Endothelial cell of umbilical vein (primary cell): ENCODE measurements at places on chromosomes 6 and 20.

DNA sequence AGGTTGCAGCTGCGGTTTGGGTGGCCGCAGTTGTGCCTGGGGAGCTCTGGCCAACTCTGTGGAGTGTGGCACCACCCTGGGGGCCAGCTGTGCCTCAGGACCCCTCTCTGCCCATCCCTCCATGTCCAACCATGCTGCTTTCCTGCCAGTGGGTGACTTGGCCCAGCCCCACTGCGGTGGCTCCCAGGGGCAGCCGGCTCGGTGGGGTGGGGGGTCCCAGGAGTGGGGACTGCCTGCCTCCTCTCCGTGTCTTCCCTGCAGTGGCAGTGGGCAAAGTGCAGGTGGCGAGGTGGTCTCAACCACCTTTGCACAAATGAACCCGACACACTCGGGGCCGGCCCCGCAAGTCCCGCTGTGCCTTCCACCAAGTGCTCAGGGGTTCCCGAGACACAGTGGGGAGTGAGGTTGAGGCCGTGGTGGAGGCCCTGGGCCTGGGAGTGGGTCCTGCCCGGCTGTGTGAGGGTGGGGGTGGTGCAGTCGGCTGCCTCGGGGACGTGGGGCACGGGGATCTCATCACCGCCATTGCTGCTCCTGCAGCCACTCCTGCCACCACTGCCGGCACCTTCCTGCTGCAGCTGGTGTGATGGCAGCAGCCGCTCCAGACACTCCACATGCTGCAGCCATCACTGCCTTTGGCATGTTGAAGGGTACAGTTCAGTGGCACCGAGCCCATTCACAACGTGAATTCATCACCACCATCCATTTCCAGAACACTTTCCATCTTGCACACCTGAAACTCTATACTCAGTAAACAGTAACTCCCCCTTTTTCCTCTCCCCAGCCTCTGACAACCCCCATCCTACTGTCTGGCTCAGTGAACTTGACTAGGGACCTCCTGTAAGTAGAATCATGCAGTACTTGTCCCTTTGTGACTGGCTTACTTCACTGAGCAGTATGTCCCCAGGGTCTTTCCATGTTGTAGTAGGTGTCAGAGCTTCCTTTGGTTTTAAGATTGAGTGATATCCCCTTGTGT is 10.7 kb upstream of the SLCO4A1 start:
- DNase-seq = no peak

DNA sequence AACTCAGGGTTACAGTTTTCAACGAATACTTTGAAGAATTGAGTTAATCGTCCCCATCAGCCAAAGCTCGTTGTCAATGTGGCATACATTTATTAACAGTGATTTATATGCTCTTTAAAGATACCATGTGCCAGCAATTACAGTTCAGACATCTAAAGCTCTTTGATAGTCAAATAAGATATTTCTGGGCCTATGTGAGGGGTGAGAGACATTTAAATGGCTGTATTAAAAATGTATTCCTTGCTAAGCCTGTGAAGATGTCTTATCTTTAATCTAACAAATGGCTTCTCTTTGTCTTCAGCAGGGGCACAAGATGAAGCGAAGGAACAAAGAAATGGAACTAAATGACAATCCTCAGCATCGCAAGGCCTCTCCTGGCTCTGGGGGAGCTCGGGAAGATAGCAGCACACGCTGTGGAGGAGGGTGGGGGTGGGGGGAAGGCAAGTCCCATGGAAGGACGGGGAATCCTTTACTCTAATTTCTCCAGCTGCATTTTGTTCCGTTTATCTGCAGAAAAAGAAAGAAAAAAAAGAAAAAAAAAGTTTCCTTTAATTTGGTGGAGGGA is 523.6 kb downstream of the KIF16B start:
- DNase-seq = no peak

DNA sequence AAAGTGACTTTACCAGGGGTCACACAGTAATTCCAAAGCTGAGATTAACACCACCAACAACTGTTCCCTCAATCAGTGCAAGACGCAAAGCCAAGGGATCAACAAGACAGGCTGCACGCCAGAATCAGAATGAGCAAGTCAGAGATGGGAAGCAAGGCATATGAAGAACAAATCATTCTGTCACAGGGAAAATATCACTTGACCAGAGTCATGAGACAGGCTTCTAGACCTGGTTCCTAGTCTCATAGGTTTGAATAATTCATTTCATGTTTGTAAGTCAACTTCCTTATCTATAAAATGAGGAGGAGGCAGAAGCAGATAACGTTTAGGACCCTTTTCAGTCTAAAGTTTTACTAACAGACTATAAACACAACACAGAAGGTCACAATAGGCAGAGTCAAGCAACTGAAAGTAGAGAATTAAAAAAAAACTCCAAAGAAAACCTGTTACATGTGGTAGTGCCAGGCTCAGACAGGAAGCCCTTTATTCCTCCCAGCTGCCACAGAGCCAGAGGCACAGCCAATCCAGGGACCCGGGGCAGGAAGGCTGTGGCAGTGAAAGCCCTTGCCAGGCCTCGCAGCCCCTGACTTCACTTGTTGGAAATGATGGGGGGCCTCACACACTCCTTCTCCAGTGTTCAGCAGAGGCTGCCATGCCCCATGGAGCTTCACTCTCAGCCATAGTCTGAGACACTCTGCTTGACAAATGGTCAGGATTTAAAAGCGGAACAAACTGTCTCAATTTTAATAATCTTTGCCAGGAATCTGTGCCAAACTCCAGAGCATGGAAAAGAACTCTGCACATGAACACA is 29.2 kb upstream of the DST start:
- DNase-seq = peak; percentile 54

- no peak for DNase-seq
Observed at GRCh38 chr20:24628985-24629384, 159.6 kb downstream of the SYNDIG1 start.

GRCh38 chr6:100237821-100238220 is 226.9 kb downstream of the SIM1 start:
- no peak for DNase-seq

DNA sequence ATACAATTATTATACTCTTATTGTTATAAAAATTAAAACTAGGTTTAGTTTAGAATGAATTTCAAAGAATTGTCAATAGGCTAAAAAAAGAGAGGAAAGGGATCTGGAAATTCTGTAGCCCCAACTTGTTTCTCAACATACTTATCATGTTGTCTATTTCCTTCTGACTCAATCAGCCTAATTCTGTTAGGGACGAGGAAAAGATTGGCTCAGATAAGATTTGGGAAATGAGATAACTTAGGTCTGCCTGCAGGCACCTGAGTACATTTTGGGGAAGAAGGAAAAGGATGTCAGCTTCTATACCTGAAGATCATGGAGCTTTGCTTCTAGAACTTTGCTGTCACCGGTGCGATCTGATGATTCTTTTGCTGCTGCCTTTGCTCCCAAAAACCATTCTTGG is 238.8 kb downstream of the SYNE1 start:
- DNase-seq = no peak

GRCh38 chr6:69792292-69792691 is 4.5 kb downstream of the LMBRD1 start:
- no peak for DNase-seq

- no peak for DNase-seq
Observed at GRCh38 chr6:161105408-161105807, 113.8 kb downstream of the MAP3K4 start.

GRCh38 chr6:85479208-85479607 is 29.3 kb downstream of the NT5E start:
- no peak for DNase-seq

DNA sequence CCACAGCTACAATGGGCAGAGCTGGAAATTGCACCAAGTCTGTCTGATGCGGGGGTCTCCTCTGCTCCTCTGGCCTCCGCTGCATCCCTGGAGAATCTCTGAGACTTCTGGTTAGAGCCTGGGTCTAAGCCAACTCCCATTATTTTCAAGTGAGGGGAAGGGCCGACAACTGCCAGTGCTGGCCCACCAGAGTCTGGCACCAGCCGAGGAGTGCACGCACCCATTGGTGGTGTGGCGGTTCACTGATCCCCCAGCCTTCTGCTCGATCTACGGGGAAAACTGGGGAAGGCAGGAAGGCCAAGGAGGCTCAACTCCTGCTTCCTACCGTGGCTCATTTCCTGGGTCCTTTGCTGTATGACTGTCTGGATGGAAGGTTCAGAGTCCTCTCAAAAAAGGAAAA is 6.2 kb downstream of the NQO2 start:
- no peak for DNase-seq

GRCh38 chr6:80223743-80224212 is 117.3 kb downstream of the BCKDHB start:
- DNase-seq = no peak

DNA sequence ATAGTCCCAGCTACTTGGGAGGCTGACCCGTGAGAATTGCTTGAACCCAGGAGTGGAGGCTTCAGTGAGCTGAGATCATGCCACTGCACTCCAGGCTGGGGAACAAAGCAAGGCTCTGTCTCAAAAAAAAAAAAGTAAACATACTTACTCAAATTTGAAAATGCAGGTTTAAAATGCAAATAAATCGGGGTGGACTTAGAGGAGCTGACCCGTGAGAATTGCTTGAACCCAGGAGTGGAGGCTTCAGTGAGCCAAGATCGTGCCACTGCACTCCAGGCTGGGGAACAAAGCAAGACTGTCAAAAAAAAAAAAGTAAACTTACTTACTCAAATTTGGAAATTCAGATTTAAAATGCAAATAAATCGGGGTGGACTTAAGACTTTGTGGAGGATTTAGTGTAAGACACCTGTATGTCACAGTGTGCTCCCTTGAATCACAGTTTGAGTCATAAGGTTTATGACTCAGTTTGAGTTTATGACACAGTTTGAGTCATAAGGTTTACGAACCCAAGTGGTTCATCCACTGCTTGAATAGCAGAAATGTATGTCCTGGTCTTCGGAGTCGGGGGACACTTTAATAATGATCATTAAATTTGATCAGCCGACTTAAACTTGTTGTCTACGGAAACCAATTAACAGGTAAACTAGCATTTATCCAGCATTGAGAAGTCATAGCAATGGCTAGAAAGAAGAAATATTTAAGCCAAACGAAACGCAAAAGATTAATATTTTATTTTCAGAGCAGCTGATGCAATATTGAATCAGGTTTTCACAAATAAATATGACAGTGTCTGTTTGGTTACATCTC is 6.8 kb upstream of the MRPS10 start:
- DNase-seq = peak; percentile 46

GRCh38 chr20:34091637-34092200 is 20.3 kb downstream of the EIF2S2 start:
- DNase-seq = no peak

- no peak for DNase-seq
Observed at GRCh38 chr6:14912226-14912625, 333.6 kb upstream of the JARID2 start.

DNA sequence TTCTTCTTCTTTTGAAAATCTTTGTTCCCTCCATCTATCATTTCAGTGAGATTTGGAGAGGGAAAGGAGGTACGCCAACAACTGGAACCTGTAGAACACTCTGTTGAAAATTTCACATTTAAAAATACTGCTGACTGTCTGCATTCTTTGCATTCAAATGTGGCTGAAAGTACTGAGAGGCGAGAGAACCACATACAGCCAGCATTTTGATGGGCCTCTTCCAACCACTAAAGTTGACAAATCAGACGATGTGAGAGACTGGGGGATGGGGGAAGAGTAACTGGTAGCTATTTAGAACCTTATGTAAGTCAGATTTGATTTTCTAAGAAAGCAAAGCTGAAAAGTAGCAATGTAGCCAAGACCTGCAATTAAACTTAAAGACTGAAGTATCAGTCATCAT is 77.5 kb downstream of the FKBP5 start:
- no peak for DNase-seq

- no peak for DNase-seq
Observed at GRCh38 chr6:54491431-54491830, 183.2 kb downstream of the TINAG start.

DNA sequence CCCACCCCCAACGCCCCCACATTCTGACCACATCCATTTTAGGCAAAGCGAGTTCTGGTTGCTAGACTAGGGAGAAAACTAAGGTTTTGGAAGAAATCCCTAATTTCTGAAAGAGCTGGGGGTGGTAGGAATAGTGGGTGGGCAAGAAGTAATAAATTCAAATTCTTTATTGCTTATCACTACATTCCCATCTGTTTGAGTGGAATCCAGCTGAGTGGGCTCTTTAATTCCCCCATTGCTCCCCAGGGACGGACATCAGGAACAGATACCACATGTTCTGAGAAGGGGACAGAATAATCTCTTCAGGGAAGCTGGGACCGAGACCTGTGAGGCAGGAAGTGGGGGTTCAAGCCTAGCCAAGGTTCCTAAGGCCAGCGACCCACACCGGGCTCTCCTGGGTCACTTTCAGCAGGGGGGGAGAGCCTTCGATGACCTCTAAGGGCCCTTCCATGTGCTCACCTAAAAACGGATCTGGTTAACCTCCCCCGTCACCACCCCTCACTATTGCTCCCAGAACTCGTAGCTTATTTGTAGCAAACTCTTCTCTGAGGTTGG is 42.3 kb upstream of the MRPS10 start:
- no peak for DNase-seq

- DNase-seq = no peak
Observed at GRCh38 chr20:19212469-19212815, at the start of gene SLC24A3. Gene SLC24A3 (plus strand): TSS chr20:19212642.

GRCh38 chr6:161792851-161793493 is 519.1 kb upstream of the AGPAT4 start:
- no peak for DNase-seq

GRCh38 chr6:157169656-157170055 is 153.7 kb downstream of the TMEM242 start:
- no peak for DNase-seq

DNA sequence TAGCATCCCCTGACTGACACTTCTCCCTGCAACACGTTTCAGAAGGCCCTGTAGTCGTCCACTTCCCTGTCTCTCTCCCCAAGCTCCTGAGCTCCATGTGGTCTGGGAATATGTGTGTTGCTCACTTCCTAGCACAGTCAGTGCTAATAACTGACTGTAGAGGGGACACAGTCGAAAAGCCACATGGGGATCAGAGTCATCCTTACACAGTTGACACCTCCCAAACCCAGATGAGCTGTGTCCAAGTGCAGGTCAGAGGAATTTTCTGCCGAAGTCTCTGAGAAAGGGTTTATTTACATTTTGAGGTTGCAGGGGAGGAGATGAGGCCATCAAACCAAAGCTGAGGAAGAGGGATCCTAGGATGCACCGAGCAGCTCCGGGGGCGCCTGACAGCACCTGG is 3.5 kb upstream of the ADAM33 start:
- no peak for DNase-seq

DNA sequence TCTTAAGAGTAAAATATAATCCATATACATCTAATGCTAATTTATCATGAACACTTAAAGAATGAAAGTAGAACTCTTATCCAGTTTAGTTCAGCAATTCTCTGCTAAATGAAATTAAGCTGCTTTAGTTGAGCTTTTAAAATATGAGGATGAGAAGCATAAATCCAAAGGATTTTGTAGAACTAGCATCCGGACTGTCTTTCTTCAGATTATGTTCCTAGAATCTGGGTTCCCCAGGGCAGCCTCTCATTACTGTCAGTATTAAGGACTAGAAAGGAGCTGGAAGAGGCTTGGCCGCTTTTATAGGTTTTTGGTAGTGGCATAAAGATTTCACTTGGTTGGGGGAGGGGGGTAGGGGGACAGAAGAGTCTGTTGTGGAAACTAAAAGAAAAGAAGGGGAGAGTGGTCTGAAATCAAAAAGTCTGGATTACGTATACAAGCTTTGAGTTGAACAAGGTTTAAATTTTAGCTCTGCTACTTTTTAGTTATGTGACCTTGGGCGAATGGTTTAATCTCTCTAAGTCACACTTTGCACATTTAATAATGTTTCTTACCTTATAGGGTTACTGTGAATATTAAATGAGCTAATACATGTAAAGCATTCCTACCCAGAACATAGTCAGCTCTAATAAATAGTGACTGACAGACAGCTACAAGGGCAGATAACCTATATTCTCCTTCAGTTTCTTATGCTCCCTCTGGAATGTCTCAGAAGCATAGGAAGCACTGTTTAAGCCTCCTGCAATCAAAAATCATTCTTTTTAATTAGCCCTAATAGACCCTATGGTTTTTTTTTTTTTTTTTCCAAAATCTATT is 3.7 kb downstream of the SGK1 start:
- DNase-seq = no peak
